ENCODE measurements at places on chromosomes 5 and 9. TPM values are rescaled to one million over a fixed set of nuclear protein-coding genes. Genes with fewer than 3 reads are reported as not detected.

The MYOZ3 gene
- total RNA-seq: 2.2 TPM

The ELOVL7 gene
- total RNA-seq: 4.1 TPM

The SLC31A2 gene
- total RNA-seq: 4.7 TPM

The PDE8B gene
- 5.6 TPM for total RNA-seq

The DPYSL3 gene
- 1,294 TPM for total RNA-seq

The OR1J2 gene
- not detected for total RNA-seq

The MCC gene
- 11.0 TPM for total RNA-seq

The FRMPD1 gene
- total RNA-seq: 1.3 TPM

The SCGB3A2 gene
- total RNA-seq: not detected

The PCDHGB6 gene
- 35.4 TPM for total RNA-seq

The GLRA1 gene
- total RNA-seq: not detected

The PLCXD3 gene
- total RNA-seq: 9.1 TPM

The PCDHB5 gene
- total RNA-seq: 16.3 TPM

The SCAI gene
- total RNA-seq: 91.1 TPM

The FOXD4L3 gene
- total RNA-seq: not detected

The CATSPER3 gene
- total RNA-seq: not detected

The TCF7 gene
- 1.6 TPM for total RNA-seq

The INSL4 gene
- total RNA-seq: not detected

The OBP2A gene
- total RNA-seq: not detected

The CCNO gene
- total RNA-seq: not detected

The RNF183 gene
- not detected for total RNA-seq

The BRINP1 gene
- 69.2 TPM for total RNA-seq

The NTMT1 gene
- total RNA-seq: 14.1 TPM

The IL5 gene
- total RNA-seq: not detected

The RORB gene
- 55.7 TPM for total RNA-seq

The CSF1R gene
- total RNA-seq: 8.8 TPM

The SLC6A7 gene
- 1.9 TPM for total RNA-seq

The TAF1L gene
- 0.31 TPM for total RNA-seq

Measured in parietal lobe (tissue), 2 donors.